ENCODE measurements at places on chromosomes 16 and 17.

DNA sequence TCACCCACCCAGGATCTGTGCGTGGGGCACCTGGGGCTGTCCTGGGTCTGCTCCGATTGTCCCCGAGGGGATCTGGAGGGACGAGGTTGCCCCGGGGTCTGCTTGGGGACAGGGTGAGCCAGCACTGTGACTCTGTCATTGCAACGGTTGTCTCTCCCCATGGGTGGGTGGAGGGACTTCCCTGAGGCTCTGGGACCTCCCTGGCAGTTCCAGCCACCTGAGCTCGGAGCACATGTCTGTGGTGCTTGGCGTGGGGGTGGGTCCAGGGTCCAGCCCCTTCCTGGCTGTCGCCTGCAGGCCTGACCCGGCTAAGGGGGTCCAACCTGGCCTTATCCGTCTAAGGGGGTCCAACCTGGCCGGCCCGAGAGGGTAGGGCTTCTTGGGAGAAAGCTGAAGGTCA lies 8.5 kb upstream of the CBFA2T3 start:
- DNase-seq, result no peak

DNA sequence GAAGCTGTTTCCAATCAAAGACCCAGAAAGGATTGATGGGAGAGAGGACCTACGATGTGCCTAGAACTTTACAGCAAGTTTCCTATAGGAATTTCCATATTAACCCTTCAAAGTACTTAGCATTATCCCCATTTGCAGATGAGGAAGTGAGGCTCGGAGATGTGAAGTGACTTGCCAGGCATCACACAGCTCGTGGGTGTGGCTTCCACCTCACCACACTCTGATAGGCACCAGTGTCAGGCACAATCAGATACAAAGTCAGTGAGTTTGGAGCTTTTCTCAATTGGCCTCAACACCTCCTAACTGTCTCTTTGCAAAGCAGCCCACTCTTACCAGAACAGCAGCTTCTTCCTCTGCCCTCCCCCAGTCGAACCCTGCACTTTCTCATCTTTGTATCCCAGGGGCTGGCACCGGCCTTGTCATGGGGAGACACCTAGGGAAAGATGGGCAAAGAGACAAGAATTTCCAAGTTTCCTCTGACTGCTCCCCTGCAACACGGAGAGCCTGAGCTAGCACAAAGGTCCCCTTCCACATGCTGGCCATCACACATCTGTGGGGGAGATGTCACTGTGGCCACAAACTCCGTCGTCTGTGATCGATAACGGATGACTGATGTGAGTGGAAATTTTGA lies 37.4 kb upstream of the CCL1 start:
- no peak for DNase-seq

- DNase-seq, result no peak
These were observed 52.5 kb downstream of the NFAT5 start for GRCh38 chr16:69618307-69618706.

DNA sequence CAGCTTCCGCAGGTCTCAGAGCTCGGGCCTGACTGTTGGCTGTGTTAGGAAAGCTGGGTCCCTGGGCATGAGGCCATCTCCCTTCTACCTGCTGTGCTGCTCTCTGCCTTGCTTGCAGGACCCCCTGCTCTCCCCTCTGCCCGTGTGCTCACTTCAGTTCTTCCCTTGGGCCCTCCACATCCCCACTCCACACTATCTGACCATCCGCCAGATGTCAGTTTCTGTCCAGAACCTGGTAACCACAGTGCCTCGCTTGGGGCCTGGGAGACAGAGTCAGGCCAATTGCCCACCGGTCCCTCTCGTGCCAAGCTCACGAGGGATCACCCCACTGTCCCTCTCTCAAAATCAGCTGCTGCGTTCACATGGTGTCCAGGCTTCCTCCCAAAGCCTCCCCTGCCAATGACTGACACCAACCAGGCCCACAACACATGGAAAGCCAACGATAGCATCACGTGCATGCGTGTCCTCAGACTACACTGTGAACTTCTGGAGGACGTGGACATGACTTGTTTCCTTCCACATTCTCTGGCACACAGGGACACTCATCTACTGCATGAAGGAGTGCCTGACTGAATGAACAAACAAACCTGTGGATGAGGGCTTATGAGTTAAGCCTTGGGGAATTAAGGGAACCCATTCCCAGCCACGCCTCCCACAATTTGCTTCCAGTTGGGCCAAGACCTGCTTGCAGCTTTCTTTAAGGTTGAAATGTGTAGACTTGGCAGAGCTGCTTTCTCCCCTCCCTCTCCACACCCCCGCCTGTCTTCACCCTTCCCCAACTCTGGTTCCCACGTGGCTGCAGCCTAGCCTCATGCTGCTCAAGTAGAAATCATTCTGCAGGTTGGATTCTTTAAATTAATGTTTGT lies 72.5 kb upstream of the ZNF423 start:
- no peak for DNase-seq

DNA sequence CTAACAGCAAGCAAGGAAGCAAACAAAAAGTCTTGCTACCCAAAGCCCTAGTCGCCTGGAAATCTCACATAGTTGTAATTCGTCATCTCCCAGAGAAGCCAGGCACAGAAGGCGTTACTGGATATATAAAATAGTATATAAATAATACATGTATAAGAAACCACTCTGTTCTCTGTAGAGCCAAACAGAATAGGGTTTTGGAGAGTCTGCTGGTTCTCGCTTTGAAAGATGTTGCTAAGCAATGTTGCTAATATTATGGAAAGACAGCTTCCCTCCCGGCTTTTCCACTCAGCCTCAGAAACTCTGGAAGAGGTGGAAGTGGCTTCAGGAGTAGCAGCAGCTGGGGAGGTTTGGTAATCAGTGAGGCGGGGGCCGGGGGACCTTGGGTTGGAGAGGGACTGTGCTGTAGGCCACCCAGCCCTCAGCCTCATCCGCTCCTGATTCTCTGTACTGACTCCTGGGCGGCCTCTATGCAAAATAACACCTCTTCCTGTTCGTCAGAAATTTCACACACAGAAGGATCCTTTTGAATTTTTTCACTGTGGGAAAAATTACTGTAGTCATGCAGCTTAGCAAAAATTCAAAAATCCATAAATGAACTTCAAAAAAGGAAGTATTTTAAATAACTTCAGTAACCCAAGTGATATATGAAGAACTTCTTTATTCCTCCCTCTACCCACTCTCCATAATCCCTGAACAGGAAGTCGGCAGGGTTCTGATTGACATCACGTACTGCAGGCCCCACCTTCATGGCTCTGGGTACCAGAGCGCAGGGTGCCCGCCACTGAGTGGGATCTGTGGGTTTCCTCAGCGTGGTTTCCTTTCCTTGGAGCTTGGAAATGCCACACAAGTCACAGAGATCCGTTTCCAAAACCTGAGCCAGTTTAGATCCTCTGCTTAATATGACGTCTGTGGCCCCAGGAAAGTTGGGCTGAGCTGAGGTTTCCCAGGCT lies 51.4 kb downstream of the RAP1GAP2 start:
- no peak for DNase-seq

DNA sequence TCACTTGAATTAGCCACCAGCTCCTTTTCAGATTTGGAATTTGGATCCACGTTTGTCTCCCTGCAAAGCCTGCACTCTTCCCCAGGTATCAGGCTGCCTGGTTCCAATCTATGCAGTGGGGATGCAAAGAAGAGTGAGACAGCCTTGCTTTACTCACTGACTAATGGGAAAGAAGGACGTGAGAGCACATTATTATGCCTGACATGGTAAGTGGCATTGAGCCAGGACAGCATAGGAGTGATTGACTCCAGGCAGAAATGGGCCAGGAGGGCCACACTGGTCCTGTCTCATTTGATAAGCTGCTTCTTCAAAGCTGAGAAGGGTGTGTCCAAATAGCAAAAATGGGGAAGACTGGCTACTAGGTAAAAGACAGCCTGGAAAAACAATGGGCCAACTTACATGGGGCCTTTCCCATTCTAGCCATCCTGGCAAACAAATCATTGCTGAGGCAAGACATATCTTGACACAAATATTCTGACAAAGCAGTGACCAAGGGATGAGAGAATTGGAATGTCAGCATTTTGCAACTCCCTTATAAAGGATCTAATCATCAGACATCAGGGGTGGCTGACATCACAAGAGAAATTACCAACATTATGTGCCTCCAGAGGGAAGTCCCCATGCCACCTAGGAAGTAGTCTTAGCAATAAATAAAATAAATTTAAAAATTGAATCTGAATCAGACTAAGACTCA lies 38.6 kb downstream of the CDH11 start:
- no peak for DNase-seq

DNA sequence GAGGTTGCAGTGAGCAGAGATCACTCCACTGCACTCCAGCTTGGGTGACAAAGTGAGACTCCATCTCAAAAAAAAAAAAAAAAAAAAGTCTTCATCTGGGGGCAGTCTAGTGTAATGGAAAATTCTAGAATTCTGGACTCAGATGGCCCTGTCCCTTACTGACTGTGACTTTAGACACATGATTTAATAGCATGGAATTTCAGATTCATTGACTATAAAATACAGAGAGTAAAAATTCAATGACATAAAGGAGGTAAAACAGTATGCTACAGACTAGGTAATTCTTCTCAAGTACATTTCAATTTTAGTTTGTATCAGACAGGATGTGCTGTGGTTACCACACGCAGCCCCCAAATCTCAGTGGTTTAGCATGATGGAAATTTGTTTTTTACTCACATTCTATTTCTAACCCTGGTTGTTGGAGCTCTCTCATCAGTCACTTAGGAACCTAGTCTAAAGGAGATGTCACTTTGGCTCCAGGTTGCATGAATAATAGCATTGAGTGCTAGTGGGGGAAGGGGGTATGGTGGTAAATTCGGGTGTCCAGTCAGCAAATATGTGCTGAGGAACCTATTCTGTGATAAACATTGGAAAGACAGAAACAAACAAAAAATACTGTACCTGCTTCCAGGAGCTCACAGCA lies 444.0 kb downstream of the XYLT1 start:
- DNase-seq, result no peak

GRCh38 chr16:89317101-89317671 lies 99.7 kb downstream of the ZNF778 start:
- no peak for DNase-seq

DNA sequence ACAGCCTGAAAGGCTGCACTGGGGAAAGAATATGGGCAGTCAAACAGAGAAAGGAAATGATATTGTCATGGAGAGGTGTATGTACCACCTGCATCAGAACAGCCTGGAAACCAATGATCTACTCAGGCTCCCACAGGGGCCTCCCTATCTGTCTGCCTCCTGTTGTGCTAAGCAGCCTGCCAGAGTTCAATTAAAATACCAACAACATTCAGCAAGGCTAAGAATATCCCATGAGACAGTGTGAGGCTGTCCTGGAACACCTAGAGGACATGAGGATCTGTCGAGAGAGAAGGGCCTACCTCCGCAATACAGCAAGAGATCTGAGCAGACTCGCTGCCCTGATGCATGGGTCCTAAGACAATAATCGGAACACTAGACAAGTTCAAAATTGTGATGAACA lies 8.4 kb downstream of the FXR2 start:
- no peak for DNase-seq

DNA sequence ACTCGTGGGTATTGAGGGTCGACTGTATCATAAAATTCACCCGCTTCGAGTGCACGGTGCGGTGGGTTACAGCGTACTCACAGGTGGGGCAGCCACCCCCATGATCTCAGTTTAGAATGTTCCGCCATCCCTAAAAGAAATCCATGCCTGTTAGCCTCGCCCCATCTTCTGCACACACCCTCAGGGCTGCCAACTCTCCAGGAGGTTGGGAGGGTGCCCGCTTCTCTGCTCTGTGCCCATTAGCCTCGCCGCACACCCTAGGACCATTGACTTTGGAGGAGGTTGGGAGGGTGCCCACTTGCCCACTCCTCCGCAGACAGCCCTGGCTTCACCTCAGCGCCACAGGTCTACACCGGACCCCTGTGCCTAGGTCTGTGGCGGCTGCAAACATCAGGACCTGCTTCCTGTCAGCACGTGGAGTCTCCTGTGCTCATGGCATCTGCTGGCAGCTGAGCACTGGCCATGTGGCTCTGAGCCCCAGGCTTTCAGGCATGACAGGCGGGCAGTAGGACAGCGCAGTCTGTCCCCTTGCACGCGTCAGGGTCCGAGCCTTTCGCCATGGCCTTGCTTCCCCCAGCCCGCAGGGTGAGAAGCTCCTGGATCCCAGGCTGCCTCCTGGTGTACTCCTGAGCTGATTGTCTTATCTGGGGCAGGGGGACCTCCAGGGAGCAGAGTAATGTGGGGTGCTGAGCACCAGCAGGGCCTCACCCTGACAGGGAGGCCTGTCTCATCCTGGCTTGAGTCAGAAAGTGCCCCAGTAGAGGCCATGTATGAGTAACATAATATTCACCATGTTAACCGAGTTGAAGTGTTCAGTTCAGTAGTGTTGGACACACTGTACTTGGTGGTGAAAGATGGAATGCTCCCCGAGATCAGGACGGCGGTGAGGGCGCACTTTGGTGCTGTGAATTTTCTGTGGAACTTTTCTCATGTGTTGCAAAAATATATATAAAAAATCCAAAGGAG lies 21.9 kb downstream of the NME3 start:
- no peak for DNase-seq

GRCh38 chr17:69325518-69326376 lies 1.2 kb downstream of the ABCA5 start:
- DNase-seq, result no peak

DNA sequence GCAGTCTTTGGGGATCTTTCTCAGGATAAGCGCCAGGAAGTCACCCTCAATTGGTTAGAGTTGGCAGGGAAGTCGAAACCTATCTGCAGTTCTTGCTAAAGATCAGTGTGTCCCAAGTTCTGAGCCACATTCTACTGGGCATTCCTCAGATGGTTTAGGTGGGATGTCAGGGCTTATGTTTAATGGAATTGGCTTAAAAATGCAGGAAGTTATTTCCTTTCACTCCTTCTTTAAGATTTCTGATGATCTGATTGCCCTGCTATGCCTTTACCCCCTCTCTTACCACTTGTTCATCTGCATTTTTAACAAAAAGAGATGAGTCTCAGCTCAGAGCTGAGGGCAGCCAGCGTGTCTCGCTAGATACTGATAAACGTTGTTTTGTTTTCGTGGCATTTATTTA lies 30.8 kb downstream of the FOXL1 start:
- DNase-seq, result no peak

DNA sequence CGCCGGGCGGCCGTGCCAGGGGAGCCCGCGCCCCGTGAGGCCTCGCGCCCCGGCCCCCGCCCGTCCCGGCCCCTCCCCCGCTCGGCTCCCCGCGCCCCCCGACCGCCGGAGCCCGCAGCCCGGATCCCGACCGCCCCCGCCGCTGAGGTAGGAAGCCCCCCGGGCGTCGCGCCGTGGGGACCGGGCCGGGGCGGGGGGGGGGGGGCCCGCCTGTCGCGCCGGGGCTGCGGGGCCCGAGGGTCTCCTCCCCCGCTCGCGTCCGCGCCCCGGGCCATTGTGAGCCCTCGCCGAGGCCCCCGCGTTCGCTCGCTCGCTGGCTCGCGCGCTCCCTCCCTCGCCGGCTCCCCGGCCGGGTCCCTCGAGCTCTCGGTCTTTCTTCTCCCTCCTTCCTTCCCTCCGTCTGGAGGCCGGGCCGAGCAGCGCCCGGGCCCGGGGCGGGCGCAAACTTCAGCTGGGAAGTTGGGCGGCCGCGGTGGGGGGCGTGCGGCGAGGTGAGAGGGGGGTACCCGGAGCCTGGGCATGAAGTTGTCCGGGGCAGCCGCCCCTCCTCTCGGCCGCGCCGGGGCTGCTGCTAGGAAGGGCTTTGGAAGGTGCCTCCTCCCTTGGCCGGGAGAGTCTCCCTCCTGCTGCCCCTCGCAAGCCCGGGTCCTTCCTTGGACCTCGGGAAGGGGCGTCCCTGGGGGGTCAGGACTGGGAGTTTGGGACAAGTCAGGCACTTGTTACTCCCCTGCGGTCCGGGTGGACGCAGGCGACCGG lies 419 bp downstream of the GLIS2 start:
- DNase-seq, result no peak
